Stimulated activated CD4-positive, alpha-beta T cell treated with anti-CD3 and anti-CD28 coated beads, Interleukin-2, amount 100 ng/mL, for 24 hours (primary cell): ENCODE measurements at places on chromosomes 16 and 17.

DNA sequence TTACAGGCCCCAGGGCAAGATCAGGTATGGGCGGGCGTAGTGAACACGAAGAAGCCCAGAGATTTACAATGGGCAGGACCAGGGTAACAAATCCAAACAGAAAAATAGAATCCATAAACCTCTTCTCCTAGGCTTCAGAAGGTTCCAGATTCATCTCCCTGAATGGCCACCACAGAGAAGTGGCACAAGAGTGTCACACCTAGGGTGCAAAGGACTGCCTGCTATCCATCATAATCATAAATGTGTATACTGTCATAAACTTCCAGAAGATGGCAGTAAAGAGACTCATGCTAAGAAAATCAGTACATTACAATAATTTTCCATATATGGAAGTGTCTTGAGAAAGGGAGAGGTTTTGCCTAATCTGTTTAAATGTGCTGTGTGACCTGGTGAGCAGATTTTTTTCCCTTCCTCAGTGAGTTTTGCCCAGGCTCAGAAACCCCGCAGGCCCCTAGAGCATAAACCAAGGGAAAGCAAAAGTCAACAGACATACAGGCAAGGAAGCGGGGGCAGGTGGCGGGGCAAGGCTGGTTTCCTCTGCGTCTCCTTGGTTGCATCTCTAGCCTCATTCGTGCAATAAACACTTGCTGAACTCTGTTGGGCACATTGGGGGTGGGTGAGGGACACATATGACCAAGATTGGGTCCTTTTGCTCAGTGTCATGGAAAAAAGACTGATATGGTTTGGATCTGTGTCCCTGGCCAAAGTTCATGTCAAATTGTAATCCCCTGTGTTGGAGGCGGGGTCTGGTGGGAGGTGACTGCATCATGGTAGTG, 92.0 kb upstream of the CDH5 start:
- no peak for DNase-seq

DNA sequence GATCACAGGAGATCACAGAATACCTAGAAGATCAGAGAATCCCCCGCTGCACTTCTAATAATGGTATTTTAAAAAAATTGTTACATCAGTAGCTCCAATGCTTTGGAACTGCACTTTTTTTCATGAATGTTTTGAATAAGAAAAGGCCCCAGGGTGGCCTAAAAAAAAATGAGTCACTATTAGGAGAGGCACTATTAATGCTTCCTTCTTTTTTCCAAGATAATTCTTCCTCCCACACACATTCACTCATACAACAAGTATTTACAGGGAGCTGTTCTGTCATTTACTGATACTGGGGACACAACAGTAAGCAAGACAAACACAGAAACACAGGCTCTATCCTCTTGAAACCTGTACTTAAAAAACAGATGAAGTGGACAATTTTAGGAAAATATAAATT, 675 bp upstream of the PDZD9 start:
- DNase-seq: no peak

GRCh38 chr16:578870-579405, 9.2 kb downstream of the PIGQ start:
- peak; percentile 72 for DNase-seq

- DNase-seq: no peak
Observed at GRCh38 chr16:86029131-86029741, 130.3 kb downstream of the IRF8 start.

GRCh38 chr17:1947229-1947742, 77.8 kb downstream of the RTN4RL1 start:
- DNase-seq: no peak

GRCh38 chr17:55702150-55702549, 20.5 kb downstream of the TMEM100 start:
- DNase-seq: no peak

GRCh38 chr16:68287276-68288251, 23.2 kb downstream of the SLC7A6OS start:
- DNase-seq: peak; percentile 27

DNA sequence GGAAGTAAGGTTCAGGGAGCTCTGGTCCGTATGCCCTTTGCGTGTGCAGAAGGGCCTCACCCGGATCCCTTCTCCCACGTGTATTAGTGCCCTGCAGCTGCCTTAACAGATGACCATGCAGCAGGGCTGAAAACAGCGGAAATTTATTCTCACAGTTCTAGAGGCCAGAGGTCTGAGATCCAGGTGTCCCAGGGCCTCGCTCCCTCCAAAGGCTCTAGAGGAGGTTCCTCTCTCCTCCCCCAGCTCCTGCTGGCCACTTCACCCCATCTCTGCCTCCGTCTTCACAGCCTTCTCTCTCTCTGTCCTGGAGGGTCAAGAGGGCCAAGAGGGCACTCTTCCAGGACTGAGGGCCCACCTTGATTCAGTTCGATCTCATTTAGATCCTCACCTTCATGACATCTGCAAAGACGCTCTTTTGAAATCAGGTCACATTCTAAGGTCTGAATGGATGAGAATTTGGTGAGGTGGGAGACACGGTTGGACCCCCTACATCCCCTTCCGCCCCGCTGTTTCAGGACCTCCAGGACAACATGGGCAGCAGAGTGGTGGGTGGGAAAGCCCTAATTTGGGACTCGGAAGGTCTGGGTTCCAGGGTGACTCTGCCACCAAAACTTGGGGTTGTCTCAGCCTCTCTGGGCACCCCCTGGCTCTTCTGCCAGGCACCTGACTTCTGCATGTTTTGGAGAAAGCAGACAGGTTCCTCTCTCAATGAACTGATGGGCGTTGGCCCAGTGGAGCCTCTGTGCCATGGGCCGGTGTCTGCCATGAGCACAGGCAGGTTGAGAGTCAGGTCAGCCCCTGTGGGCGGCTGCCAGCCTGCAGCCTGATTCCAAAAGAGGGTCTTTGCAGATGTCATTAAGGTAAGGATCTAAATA, 361.2 kb downstream of the SEC14L1 start:
- no peak for DNase-seq

- no peak for DNase-seq
Observed at GRCh38 chr16:24755201-24755874, 25.9 kb downstream of the TNRC6A start.

DNA sequence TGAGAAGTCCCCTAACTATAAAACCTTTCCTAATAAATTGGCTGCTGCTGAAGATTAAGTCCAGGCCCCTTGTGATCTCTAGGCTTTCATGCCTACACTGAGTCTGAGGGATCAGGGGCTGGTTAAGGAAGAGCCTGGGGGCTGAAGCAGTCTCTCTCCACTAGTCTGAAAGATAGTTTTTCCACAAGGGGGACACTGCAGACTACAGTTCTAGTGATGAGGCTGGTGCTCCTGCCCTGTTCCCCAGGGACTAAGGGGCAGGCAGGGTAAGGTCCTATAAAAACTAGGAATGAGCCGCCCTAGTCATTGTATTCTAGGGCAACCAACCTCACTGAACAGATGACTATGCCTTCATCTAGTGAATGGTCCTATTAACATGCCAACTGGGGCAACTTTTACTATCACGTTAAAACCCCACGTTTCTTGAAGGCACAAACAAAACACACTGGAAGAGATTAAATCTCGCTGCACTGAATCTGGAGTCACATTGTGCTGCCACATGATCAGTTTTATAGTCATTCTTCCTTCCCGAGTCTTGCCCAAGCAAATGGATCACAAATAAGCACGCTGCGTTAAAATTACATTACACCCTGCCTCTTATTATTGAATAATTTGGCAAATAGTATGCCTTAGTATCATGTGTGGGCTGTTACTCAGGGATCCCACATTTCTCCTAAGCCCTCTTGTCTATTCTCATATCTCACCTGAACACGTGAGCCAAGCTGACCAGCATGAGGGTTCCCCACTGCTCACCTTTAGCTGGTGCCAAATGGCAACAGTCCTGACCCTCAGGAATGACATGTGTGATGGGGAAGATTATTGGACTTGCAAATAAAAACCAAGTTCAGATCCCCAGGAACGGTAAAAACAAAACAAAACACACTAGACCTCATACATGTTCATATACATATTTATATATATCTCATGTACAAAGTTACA, 95.4 kb upstream of the TOB1 start:
- no peak for DNase-seq

- DNase-seq: no peak
Observed at GRCh38 chr16:53031323-53031942, 21.3 kb downstream of the CHD9NB start.

GRCh38 chr17:75601057-75601987, 13.7 kb downstream of the MYO15B start:
- peak; percentile 71 for DNase-seq

DNA sequence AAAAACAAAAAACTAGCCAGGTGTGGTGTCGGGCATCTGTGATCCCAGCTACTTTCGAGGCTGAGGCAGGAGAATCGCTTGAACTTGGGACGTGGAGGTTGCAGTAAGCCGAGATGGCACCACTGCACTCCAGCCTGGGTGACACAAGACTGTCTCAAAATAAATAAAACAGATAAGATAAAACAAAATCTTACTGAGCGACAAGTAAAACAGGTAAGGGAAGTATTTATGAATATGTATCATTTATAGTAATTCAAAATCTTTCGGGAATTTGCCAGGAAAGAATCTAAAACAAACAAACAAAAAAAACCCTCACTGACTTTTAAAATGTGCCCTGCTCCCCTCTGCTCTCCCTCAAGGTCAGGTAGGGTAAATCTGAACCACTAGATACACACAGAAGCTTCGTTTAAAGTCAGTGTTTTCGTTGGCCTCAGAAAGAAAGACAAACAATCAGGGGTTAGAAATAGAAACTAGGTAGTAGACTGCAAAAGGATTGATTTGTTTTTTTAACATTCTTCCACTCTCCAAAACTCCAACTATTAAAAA, 2.1 kb downstream of the PRPSAP1 start:
- no peak for DNase-seq

GRCh38 chr17:79427621-79428539, 183.0 kb downstream of the RBFOX3 start:
- no peak for DNase-seq

DNA sequence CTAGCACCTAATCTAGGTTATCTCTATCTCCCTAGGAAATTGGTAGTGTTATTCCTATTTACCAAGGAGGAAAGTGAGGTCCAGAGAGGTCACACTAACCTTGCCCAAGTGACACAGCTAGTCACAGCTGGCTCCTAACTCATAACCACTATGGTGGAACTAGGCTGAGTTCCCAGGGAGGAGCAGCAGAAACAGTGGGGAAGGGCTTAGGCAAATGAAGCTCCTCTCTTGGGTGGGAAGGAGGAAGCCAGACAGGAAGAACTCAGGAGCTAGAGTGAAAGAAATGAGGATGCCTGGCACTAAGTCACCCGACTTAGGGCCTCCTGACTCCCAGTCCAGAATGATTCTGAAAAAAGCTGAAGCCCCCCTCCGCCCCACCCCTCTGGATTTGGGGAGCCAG, 34.5 kb downstream of the PSME3IP1 start:
- no peak for DNase-seq

- DNase-seq: no peak
Observed at GRCh38 chr16:2955779-2956578, 8.1 kb upstream of the KREMEN2 start.

DNA sequence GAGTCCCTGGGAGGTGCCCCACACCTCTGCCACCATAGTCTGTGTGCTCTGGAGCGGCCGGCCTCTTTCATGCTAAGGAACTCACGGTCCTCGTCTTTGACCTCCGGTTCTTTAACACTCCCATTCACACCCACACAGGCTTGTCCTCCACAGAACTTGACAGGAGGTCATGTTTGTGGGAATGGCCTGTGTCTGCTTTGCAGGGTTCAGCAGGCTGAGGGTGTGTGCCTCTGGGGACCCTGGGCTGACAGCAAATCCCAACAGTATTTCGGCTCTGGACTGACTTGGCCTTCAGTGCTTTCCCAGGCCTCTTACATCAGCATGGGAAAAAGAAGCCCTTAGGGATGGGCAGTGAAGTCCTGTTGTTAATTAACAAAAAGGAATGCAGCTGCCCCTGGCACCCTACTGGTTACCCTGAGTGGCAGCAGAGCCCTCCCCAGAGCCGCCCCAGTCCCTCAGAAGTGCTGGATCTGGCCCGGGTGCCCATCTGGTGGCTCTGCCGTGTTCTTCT, 35.4 kb upstream of the ADORA2B start:
- DNase-seq: no peak

DNA sequence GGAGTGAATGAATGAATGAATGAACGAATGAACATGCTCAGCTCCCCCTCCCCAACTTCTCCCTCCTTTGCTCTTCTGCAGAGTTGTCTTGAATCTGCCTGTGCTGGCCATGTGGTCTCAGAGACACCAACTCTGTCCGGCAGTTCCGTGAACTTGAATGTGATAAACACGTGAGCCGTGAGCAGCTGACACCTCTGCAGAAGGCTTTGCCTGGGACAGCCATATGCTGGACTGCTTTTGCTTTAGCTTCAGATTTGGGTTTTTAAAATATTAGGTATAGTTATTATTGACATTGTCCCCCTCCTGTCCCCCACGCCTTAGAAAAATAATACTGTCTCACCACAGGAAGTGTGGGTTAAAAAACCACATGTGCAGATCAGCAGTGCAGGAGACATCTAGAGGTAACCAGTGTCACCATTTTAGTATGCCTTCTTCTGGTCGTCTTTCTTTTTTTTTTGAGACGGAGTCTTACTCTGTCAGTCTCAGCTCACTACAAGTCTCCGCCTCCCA, 83.8 kb downstream of the ABCC1 start:
- DNase-seq: no peak

DNA sequence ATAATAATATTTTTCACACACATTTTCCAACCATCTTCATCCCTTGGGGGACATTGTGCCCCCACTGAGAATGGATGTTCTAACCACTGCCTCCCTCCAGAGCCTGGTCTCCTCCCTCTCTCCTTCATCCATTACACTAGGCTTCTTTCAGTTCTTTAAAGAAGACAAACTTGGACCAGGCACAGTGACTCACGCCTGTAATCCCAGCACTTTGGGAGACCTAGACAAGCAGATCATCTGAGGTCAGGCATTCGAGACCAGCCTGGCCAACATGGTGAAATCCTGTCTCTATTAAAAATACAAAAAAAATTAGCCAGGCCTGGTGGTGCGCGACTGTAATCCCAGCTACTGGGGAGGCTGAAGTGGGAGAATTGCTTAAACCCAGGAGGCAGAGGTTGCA, 6.5 kb downstream of the ALOX15 start:
- DNase-seq: no peak

DNA sequence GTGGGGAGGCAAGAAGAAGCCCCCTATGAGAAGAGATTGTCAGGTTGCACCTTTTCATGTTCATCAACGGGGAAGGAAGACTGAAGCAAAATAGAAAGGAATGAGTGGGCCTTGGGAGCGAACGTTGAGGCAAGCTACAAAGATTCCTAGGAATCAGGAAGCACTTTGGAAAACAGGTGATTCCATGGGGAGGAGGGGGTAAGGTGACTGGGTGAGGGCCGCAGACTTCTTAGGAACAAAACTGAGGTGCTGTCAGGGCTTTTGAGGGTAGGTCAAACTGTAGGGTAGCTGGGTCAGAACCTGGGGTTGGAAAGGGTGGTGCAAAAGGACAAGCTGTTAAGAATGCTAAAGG, 528 bp downstream of the ITFG1 start:
- DNase-seq: no peak
